ENCODE measurements at places on chromosomes 5 and 9.

GRCh38 chr5:77981820-77982219 lies 205.7 kb upstream of the TBCA start:
- no peak for DNase-seq

DNA sequence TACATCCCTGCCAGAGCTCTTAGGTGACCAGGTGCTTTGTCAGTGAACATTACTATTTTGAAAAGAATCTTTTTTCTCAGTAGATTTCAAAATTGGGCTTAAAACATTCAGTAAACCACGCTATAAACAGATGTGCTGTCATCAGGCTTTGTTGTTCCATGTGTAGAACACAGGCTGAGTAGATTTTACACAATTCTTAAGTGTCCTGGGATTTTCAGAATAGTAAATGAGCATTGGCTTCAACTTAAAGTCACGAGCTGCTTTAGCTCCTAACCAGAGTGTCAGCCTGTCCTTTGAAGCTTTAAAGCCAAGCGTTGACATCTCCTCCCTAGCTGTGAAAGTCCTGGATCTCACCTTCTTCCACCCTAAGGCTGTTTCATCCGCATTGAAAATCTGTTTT lies 83.6 kb downstream of the CARTPT start:
- no peak for DNase-seq

GRCh38 chr9:93236541-93237206 lies 52.7 kb downstream of the WNK2 start:
- no peak for DNase-seq

DNA sequence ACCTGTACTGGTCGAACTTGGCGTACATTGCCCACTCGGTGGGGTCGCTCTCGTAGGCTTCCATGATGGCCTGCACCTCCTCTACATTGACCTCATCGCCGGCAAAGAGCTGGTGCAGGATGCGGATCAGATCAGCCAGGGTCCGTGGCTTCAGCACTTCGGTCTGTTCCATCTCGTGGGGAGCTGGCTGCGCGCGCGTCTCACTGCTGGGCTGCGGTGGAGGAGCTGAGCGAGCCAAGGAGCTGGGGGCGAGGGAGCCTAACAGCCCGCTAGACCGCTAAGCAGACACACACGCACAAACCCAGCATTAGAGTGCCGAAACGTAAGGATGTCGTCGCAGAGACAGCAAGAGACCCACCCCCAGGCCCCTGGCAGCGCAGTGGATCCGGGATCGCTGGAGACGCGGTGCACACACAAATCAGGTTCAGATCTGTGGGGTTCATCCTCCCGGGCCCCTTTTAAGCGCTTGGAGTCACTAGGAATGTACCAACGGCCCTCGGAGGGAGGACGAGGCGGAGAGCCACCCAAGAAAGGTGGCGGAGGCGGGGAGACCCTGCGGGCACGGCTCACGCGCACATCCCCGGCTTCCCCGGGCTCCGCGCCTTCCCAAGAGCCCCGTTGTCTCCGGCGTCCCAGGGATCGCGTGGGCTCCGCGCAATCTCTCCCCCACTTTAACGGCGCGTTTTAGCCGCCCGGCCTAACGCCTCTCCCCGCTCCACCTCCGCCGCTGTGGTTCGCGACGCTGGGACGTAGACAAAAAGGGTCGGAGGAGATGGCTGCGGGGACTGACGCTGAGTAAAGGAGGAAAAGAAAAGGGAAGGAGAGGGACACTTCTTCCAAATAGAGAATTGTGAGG lies at the start of gene CDO1:
Gene CDO1 (minus strand): TSS at position 434 of the 856 bp plus-strand sequence. CDS start 262 bp downstream, at position 172.
- DNase-seq, result peak; percentile 94

GRCh38 chr9:37965116-37965515 lies 61.2 kb upstream of the SLC25A51 start:
- DNase-seq, result no peak

- no peak for DNase-seq
Measured at GRCh38 chr9:71752928-71753327, 15.4 kb downstream of the CEMIP2 start.

GRCh38 chr5:142156839-142157463 lies 48.4 kb downstream of the NDFIP1 start:
- no peak for DNase-seq

DNA sequence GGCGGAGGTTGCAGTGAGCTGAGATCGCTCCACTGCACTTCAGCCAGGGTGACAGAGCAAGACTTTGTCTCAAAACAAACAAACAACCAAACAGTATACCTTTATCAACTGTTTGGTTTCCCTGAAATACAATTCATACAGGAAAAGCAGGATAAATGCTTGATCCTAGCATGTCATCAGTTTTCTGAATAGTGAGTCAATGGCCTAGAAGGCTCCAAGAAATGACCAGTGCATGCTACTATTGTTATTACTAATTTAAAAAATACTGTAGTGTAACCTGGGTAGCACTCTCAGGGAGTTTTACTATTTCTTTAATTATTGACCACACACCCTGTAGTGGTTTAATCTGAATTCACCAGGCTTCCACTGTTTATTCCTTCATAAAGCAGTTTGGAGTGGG lies 101.0 kb upstream of the PTPN3 start:
- no peak for DNase-seq

- DNase-seq, result no peak
Measured at GRCh38 chr5:137696481-137696880, 39.4 kb downstream of the KLHL3 start.

DNA sequence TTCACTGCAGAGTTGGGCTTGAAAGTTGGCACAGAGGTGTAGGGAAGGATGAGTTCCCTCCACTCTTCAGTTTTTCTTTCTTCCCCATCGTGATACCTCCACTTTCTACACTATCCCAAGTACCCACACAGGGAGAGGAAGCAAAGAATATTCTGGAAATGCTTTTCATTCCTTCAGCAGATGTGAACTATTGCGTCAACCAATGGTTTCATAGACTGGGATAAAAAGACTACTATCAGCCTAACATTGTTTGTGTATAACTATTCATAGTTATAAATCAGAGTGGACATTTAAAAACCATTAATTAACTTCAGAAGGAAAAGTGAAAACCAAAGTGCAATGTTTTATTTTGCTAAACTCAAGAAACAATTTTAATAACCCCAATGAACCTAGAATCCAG lies 63.6 kb upstream of the MAMDC2 start:
- no peak for DNase-seq

GRCh38 chr9:125183054-125183453 lies 6.5 kb downstream of the PPP6C start:
- DNase-seq, result no peak

DNA sequence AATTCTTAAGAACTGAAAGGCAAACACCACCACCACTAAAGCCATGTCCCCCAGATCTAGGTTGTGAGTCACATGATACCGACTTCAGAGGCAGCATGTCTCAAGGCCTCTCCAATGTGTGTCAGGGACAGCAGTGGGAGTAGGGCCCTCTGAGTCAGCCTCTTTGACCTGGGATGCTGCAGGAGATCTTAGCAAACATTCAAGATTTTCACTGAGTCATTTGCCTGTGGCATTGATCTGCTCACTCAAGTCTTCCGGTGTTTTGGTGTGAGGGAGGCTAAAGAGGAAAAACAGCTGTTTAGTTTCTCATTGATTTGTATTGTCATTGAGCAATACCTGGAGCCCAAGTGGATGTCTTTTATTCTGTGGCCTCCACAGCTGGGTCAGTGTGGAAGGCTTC lies 36.1 kb downstream of the TMC1 start:
- DNase-seq, result no peak

DNA sequence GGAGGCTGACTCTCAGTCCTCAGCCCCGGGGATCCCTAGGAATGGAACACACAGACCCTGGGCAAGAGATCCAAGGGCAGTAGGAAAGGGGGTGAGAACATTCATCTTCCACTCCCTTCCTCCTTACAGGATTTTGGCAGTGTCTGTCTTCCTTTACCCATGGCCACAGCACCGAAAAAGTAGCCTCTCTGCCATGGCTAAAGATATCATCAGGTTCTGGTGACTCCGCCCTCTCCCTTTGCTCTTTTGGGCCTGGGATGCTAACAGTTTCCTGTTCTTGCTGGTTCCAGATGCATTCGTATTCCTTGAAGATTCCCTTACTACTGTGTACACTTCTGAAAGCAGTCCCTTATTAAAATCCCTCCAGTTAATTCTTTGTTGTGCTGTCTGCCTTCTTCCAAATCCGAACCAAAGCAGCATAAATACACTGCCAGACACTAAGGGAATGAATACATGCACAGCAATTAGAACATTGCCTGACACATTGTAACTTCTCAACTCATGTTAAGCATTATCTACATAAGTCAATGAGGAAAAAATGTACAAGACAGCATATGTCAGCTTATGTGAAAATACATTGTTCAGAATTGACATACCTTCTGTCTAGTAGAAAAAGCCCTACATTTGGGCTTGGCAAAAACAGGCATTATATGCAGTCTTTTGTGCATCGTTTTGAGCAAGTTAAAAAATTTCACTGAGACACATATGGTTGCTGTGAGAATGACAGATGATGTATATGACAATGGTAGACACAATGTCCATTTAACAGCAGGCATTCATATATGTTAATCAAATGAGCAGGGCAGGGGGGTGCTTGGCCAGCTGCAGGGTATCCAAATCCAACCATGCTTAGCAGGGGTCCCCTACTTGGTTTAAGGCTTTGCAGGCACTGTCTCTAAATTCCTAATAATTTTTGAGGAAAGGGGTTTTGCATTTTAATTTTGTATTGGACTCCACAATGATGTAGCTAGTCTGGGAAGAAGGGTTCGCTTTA lies 58.8 kb upstream of the RAI14 start:
- no peak for DNase-seq

GRCh38 chr5:134132372-134133187 lies 18.1 kb downstream of the TCF7 start:
- no peak for DNase-seq

GRCh38 chr9:100425758-100426157 lies 1.2 kb upstream of the MSANTD3 start:
- no peak for DNase-seq

DNA sequence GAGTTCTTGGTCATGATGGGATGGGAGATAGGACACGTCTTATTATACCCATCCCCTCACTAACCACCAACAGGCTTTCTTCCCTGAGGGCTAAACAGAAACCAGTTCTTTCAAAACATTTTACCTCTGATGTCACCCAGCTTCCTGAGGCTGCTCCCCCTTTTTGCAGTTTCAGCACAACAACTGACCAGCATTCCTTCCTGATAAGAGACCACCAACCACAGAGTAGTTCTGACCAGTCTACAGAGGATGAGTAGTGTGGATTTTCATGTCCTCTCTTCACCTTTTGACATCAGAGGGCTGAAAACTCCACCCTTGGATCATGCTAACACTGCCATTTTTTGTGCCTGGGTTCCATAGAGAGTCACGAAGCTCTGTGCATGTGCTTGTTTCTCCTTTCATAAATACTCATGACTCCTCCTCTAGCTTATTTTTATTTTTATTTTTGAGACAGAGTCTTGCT lies 82.6 kb downstream of the OSTF1 start:
- DNase-seq, result no peak

DNA sequence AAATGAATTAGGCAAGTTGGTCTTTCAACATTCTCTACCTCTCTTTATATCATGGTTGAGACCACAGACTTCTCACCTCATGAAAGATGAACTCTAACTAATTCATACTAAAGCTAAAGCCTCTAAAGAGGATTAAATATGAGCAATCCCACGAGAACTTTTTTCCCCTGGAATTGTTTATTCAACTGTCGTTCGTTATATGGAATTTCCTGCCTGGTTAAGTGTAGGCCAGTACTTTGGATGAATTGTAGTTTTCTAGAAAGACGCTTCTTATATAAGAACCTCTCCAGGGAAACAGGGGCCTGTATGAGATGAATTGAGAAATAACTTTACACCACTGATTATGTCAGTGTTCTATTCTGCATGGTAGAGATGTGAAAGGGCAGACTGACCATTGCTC lies 42.9 kb downstream of the PDCD1LG2 start:
- no peak for DNase-seq

DNA sequence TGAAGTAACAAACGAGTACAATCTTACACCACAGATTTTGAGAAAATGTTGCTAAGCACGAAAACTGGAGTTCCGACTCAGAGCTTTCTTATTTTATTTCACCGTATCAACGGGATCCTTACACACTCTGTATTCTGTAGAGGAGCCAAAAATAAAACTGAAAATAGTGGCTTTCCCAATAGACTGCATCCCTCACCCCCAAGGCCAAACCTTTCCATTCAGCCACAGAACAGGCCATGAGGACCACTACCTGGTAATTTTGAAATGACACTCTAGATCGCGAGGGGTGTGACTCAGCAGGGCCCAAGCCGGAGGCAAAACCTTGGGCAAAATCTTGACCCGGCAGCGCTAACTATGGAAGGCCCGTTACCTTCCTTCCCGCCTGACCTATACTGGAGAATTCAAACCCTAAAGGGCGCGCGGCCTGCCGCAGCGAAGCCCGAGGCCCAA lies 432 bp downstream of the HSPA9 start:
- DNase-seq, result no peak

- no peak for DNase-seq
Measured at GRCh38 chr9:133768859-133769510, 30.8 kb upstream of the SARDH start.

DNA sequence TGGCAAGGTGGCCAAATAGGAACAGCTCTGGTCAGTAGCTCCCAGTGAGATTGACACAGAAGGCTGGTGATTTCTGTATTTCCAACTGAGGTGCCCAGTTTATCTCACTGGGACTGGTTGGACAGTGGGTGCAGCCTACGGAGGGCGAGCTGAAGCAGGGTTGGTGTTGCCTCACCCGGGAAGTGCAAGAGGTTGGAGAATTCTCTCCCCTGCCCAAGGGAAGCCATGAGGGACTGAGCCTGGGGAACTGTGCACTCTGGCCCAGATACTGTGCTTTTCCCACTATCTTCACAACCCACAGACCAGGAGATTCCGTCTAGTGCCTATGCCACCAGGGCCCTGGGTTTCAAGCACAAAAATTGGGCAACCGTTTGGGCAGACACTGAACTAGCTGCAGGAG lies 61.0 kb downstream of the TNFSF8 start:
- no peak for DNase-seq

- DNase-seq, result no peak
Measured at GRCh38 chr9:111851553-111851952, 45.1 kb upstream of the UGCG start.

DNA sequence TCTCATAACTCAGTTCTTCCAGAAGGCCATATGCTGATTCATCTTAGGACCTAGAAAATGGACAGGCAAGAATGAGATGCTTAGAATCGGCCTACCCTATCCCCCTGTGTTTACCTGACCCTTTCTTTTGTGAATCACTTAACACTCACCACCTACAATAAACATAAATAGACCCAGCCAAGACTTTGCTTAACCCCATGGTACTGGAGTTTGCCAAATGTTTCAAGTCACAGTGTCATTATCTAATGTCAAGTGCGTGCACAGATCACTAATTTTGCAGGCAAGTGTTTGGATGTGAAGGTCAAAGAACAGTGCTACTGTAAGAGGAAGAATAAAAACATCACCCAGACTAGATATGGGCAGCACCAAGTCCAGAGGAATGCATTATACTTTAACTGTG lies 77.5 kb downstream of the GLIS3 start:
- DNase-seq, result no peak
